ENCODE measurements at places on chromosomes 3 and 15.

DNA sequence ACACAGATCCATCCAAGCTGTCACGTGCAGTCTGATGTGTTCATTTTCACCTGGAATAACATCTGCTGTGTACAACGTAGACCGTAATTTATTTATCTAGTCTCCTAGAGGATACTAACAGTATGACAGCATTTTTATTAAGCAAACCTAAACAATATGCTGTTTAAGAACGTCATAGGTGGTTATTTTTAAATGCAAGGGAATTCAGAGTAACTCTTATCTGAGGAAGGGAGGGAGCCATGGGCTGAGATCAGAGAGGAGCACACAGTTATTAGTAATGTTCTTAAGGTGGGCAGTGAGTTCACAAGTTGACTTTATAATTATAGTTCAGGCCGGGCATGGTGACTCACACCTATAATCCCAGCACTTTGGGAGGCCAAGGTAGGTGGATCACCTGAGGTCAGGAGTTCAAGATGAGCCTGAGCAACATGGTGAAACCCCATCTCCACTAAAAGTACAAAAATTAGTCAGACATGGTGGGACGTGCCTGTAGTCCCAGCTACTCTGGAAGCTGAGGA lies 193.6 kb downstream of the UACA start:
- no peak for DNase-seq

GRCh38 chr15:93929375-93930094 lies 301.8 kb upstream of the MCTP2 start:
- DNase-seq, result no peak

GRCh38 chr3:191901741-191902140 lies 440.8 kb downstream of the PYDC2 start:
- no peak for DNase-seq

DNA sequence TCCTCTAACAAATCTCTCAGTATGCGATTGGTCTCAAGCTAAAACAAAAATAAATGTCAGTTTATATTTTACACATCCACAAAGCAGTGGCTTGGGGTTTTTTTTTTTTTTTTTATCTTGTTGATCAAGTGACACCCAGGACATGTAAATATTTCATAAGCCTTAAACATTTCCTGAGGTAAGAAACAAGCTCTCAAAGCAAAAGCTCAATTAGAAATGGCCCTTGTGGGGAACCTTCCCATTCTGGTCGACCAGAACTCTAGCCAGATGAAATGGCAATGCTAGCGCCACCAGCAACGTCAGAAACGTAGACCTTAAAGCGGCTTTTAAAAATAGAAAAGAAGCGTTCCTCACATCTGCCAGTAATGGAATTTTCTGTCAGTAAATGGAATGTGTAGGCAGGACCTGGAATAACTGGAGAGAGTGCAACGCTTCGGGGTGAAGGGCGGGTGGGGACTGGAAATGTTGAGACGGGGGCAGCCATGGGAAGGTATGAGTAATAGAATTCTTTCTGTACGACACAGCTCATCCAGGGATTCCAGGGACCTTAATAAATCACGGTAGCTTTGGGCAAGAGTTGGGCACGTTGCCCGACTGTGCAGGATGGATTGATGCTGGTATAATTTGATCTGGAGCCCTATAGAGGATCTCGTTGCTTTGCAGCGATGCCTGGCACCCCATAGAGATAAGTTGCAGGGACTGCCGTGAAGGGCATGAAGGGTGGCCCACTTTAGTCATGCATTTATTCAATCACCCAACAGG lies 44.4 kb downstream of the BTD start:
- DNase-seq, result no peak

DNA sequence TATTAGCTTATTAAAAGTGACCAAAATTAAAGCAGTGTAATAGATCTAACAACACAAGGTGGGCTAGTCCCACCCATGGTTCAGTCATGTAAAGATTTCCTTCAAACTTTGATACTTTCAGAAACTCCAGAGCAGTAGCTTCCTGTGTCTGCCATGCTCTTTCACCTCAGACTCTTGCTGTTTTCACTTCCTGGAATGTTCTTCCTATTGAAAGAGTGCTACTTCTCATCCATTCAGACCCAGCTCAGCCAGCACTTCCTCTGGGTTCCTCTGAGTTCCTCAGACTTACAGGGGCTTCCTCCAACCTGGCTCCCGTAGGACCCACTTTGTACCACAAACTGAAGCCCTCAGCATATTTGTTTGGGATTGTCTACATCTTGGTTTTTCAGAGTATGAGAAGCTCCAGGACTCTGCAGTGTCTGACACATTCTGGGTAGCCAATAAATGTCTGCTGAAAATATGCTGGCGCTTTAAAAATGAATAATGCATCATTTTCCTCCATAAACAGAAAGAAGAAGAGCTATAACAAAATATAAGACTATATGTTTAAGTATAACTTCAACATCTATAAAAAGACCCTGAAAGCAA lies 18.0 kb downstream of the NCEH1 start:
- DNase-seq, result peak; percentile 52

DNA sequence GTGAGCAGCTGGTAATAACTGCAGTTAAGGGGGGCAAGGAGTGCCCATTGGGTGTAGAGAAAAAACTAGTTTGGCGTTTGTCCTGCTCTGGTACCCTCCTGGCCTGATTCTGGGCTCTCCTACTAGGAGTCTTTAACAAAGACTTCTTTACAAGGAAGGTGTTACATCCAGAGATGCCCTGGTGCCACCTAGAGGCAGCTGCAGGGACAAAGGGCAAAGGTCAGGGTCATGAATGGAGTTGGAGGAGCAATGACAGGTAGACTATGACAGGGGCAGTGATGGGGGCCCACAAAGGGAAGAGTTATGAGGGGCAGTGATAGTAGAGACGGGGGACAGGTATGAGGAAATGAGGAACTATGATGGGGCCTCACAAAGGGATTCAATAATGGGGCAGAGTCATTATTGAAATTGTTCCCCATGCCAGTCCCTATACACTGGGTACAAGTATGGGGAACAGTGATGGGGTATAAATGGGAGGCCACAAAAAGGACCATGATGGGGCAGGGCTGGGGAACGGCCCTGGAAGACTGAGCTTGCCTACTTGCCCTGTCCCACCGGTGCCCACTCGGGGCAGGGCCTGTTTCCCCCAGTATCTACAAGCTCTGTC lies 7.9 kb downstream of the CCDC71 start:
- peak; percentile 53 for DNase-seq

DNA sequence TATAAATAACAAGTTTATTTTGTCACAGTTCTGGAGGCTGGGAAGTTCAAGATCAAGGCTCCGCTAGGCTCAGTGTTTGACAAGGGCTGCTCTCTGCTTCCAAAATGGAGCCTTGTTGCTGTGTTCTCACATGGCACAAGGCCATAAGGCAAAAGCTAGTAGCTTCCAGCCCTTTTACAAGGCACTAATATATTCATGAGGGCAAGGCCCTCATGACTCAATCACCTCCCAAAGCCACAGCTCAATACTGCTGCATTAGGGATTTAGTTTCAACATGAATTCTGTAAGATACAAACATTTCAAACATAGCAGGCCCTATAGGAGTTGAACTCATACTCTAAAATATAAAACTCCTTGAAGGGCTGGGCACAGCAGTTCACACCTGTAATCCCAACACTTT lies 30.2 kb downstream of the ZBTB11 start:
- DNase-seq, result no peak

DNA sequence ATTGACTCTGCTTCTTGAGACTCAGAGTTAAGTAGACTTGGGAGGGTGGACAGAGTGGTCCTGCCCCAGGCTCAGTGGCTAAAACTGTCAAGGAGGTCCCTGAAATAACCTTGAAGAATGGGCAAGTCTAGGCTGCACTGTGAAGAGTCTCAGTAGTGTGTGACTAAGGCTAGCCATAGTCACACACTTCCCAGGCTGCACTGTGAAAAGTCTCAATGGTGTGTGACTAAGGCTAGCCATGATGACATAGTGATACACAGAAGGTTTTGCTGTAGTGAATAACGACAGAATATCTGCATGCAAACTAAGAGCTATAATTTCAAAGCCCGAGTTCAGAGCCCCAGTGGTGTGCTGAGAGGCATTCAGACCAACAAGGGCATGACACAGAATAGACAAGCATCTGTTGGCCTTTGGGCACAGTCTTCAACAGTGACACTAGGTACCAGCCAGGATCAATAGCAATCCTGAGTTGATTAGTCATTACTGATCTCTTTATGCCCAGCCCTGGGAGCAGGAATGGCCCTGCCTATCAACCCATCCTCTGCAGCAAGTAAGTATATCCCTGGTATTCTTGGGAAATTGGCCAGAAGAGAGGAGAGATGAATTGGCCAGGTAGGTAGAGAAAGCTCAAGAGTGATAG lies 72.4 kb upstream of the BBX start:
- no peak for DNase-seq

DNA sequence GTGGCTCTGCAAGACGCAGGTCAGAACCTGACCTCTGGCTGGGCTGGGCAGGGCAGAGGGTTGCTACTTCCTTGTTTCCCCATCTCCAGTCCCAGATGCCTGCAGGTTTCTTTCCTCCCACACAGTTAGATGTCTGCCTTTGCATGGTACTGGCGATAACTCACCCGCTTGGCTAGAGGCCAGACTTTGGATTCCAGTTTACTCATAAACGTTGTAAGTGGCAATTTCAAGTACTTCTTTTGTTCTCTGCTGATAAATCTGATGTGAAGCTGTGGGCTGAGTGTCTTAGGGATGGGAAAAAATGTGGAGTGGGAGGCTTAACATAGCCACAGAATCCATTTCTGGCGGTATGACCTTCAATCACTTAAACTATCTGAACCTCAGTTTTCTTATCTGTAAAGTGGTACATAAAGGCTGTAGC lies 194.2 kb downstream of the EBLN2 start:
- DNase-seq, result no peak

- DNase-seq, result no peak
These were observed 3.0 kb downstream of the BBX start for GRCh38 chr3:107525644-107526305.

DNA sequence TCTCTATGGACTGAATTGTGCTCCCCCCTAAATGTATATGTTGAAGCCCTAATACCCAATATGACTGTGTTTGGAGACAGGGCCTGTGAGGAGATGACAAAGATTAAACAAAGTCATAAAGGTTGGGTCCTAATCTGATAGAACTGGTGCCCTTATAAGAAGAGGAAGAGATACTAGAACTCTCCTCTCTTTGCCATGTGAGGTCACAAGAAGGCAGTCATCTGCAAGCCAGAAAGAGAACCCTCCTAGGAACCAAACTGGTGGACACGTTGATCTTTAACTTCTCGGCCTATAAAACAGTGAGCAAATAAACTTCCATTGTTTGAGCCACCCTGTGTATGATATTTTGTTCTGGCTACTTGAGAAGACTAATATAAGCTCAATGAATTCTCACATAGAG lies 31.6 kb upstream of the ENTPD3 start:
- DNase-seq, result no peak

GRCh38 chr3:169285057-169286033 lies 378.2 kb downstream of the MECOM start:
- no peak for DNase-seq

DNA sequence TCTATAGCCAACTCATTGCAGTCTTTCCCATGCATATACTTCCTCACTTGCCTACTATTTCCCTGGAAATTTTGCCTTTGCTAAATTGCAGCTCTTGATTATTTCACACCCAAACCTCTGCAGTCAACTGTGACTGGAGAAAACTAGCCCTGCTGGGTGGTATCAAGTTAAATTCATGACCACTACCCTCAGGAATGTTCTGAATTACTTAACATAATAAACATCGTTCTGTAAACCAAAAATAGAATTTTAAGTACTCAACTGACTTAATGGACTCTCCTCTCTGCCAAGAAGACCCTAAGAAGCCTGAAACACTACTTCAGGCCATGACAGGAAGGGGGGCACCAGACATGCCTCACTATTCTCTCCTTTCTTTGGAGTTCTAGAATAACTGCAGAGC lies 1278.0 kb upstream of the GBE1 start:
- no peak for DNase-seq

DNA sequence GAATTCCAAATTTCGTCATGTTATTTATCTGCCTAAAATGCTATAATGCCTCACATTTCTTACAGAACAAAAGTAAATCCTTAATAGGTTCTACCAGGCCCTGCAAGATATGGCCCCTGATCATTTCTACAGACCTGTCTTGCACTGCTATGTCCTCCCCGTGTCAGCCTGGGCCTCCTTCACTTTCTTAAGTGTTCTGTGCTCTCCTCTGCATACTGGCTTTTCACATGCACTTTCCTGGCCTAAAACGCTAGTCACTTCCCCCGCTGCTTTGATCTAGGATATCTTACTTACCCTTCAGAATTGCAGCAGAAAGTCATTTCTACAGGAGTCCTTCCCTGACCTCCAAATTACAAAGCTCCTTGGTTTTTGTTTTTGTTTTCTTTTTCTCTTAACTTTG lies 551.3 kb downstream of the NSUN3 start:
- no peak for DNase-seq

DNA sequence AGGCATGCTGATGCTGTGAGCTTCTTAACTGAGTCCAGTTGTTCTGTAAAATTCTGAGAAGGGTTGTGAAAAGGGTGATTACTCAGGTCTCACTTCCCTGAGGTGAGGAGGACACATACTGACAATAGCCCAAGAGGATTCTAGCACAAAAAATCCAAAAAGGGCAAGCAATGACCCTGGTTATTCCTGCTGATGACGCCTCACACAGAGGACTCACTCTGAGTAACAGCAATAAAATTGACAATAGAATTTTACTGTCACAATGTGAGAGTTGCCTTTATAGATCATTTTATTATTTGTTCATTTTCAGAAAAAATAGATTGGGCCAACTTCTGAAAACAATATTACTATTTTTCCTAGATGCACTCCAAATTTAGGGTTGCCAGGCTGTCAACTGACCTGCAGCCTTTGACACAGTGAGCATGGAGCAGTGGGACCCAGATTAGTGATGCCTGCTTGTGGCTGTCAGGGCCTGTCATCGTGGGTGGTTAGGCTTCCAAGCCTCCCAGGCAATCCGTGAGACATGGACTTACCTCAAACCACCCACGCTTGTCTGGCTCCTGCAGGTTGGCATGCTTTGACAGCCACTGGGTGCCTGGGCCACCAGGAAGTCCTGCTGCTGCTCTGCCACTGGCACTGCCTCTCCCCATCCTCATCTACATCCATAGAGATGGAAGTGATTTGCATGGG lies 396.0 kb upstream of the THBS1 start:
- DNase-seq, result no peak

- peak; percentile 80 for DNase-seq
These were observed 384.0 kb upstream of the TPM1 start for GRCh38 chr15:62658498-62658897.

GRCh38 chr3:141452045-141452444 lies 34.8 kb upstream of the RASA2 start:
- peak; percentile 76 for DNase-seq

- no peak for DNase-seq
These were observed 53.0 kb upstream of the FGD5 start for GRCh38 chr3:14765576-14766427.

GRCh38 chr15:90660195-90660998 lies 56.7 kb upstream of the BLM start:
- peak; percentile 95 for DNase-seq

DNA sequence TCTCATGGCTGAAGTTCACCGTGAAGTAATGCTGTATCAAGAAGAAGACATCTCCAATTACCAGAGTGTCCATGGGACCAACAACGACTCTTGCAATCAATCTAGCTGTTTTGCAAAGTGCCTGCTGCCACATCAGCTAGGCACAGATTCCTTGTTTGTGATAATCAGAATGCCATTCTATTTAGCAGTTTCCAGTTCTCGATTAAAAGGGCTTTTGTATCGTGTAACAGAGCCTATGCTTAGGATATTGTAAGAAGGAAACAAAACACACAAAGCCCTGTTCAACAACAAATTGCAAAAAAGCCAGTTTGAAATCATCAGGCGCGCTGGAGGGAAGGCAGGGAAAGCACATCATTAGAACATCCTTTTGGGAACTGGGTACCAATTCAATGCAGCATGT lies 26.1 kb downstream of the RASGRF1 start:
- no peak for DNase-seq

- DNase-seq, result no peak
These were observed 565.7 kb downstream of the FGF12 start for GRCh38 chr3:192161661-192162060.
